SK-N-SH (cell line): ENCODE measurements at places on chromosomes 1 and 21. TPM values are rescaled to one million over a fixed set of nuclear protein-coding genes. Genes with fewer than 3 reads are reported as not detected.

- H3K36me3 ChIP-seq, result no peaks in the 10 kb centered on the region
- H3K27me3 ChIP-seq, result no peaks in the 10 kb centered on the region
- no peaks in the 10 kb centered on the region; the same call in 1 of the 2 replicates for H3K4me1 ChIP-seq
- H3K4me3 ChIP-seq, result no peak overlapping the region
Observed at GRCh38 chr1:109963864-109964263, 20.7 kb upstream of the AHCYL1 start.

Gene NUP210L
- polyA plus RNA-seq, result not detected in 2 replicates

- 0 out of 2 replicates have a peak overlapping the region, but pooled peaks have one; percentile 29 for H3K4me3 ChIP-seq
- peak; percentile 74 for DNase-seq
- peaks cover 24% of the 10 kb centered on the region for H3K4me1 ChIP-seq
- peak overlapping the region; percentile 96 for H3K27ac ChIP-seq
- H3K27me3 ChIP-seq, result no peaks in the 10 kb centered on the region
Observed at GRCh38 chr1:41713557-41714327, 205.0 kb downstream of the HIVEP3 start.

Gene TMEM82
- not detected in 2 replicates for polyA plus RNA-seq

DNA sequence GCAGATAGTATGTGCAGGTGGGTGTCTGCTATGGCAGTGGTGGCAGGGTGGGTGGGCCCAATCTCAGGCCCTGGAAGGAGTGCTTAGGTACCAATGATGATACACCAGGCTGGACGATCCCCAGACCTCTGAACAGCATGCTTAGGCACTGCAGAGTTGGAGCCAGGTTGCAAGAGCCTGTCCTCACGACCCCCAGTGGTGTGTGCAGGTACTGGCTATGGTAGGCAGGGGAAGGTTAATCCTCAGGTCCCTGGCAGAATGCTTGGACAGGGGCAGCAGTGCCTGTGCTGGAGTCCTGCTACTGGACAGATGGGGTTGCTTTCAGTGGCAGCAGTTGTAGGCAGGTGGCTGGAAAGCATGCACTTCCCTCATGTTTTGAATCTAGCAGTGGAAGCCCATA is 100.5 kb upstream of the NEK7 start:
- no peaks in the 10 kb centered on the region for H3K27me3 ChIP-seq
- DNase-seq, result peak; percentile 2
- no peaks in the 10 kb centered on the region for H3K36me3 ChIP-seq
- H3K27ac ChIP-seq, result no peak overlapping the region

DNA sequence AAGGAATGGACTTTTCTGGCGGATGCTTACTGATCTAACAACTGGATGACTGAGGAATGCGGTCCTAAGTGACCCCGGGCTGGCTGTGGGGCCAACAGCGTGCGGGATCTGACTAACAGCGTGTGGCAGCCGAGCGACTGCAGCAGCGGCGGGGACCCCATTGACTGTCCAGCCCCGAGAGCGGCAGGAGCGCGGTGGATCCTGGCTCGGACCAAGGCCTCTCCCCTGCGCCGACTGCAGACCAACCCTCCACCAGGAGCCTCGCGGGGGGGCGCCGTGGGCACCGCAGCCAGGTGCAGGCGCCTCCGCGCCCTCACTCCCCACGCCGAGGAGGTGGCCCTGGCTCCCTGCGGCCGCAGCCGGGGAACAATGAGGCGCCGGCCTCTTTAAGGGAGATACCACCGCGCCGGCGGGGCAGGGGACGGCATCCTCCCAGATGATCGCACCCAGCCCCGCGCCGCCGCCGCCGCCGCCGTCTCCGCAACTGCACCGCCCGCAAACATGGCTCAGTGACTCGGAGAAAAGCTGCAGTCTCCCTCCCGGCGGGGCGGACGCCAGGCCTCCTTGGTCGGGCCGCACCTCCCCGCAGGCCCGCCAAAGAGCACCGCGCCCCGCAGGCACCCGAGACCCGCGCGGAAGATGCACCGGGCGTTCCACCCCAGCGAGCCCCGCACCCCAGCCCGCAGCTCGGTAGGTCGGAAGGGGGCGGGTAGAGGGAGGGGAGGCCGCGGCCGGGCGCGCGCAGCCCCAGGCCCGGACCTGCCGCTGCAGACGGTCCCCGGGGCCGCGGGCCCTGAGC is 694 bp upstream of the PDIK1L start:
- no peaks in the 10 kb centered on the region for H3K27me3 ChIP-seq
- peaks cover 15% of the 10 kb centered on the region for H3K36me3 ChIP-seq
- peak overlapping the region; percentile 99 for H3K4me3 ChIP-seq
- peak overlapping the region; percentile 94 for H3K27ac ChIP-seq
- DNase-seq, result peak; percentile 93
- peaks cover 5% of the 10 kb centered on the region for H3K4me1 ChIP-seq

- H3K27ac ChIP-seq, result no peak overlapping the region
- DNase-seq, result no peak
- H3K36me3 ChIP-seq, result no peaks in the 10 kb centered on the region
Observed at GRCh38 chr1:25843483-25843882, 15.8 kb downstream of the AUNIP start.

DNA sequence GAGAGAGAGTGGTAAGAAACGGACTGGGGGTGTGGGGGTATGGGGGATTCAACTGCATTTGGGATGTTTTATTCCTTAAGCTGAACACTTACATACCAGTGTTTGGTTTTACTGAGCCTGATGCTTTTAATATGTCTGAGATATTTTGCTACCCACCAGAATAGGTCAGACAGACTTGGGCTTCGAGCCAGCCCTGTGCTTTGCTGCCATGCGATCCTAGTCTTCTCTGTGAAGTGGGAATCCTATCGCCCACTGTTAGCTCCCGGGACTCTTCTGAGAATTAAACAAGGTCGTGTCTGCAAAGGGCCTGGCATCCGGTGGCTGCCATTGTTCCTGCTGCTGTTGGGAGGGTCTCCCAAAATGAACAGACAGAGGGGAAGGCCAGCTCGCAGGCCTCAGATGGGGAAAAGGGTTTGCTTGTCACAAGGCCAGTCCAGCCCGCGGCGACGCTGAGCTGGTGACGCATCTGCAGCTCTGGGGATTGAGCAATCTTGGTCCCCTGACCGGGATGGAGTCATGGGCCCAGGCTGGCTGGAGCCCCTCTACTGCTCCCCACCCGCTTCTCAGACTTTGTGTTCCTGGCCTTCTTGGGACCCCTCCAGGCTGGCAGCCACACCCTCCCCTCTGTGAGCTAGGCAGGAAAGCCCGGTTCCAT is 26.9 kb upstream of the ECE1 start:
- no peaks in the 10 kb centered on the region for H3K27me3 ChIP-seq
- H3K4me3 ChIP-seq, result no peak overlapping the region
- no peak for DNase-seq

Gene EMC1
- polyA plus RNA-seq, result 55.9 and 87.6 TPM in 2 replicates

DNA sequence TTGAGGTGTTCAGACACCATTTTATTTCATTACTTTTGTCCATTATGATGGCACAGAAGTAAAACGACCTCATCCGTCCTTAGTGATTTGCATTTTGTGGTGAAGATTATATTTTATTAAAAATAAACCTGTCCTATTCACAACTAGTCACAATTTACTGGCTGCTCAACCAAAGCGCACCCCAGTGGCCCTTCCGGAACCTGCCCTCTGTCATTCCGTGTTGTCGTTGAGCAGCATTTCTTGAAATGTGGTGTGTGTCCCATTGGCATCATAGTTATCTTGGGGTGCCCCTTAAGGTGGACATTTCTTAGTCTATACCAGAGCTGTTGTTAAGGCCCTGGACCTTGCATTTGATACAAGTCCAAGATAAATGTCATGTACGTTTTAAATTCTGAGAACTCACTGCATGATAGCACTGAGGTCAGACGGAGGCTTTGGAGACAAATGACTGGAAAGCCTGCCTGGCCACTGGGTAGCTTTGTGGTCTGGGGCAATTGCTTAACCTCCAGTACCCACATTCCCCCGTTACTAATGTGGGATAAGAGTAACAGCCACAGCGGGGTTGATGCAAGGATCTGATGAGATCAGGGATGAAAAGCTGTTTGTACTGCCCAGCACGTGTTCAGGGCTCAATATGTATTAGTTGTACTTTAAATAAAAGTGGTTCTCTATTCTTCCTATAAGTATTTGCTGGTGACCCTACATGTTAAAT is 36.2 kb downstream of the BACH1 start:
- H3K27ac ChIP-seq, result peak overlapping the region; percentile 76
- peaks cover 24% of the 10 kb centered on the region for H3K36me3 ChIP-seq
- DNase-seq, result no peak
- peaks cover 32% of the 10 kb centered on the region for H3K4me1 ChIP-seq

GRCh38 chr1:13619909-13620308 is 36.3 kb downstream of the PDPN start:
- DNase-seq, result no peak
- no peak overlapping the region for H3K27ac ChIP-seq
- no peaks in the 10 kb centered on the region for H3K36me3 ChIP-seq
- H3K27me3 ChIP-seq, result no peaks in the 10 kb centered on the region; the same call in 1 of the 2 replicates
- H3K4me1 ChIP-seq, result no peaks in the 10 kb centered on the region

Gene TMPRSS15
- polyA plus RNA-seq, result 0.03 TPM in 1 of 2 replicates, not detected in the other

DNA sequence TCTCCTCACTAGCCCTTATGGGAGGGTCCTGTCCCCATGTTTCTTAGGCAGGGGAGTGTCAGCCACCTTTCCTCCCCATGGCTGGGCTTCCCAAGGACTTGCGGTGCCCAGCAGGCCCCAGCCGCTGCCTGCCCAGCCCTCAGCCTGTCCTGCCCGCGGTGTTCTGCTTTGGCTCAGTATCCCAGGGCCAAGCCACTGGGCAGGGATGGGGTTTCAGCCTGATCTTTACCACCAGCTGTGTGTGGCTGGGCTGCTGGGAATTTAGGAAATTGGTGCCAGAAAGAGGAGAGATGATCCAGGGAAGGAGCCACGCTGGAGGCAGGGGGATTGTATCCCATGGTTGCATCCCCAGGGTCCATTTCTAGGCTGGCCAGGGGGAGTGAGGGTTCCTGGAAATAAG is 6.9 kb upstream of the IGFN1 start:
- H3K36me3 ChIP-seq, result no peaks in the 10 kb centered on the region
- H3K4me3 ChIP-seq, result no peak overlapping the region
- no peaks in the 10 kb centered on the region for H3K27me3 ChIP-seq
- peak overlapping the region; percentile 2; the same call in 1 of the 2 replicates for H3K27ac ChIP-seq
- peaks cover 16% of the 10 kb centered on the region; the same call in 1 of the 2 replicates for H3K4me1 ChIP-seq

Gene CFAP45
- 0.57 and 0.74 TPM in 2 replicates for polyA plus RNA-seq

Gene BARHL2
- polyA plus RNA-seq, result not detected in 2 replicates

- DNase-seq, result no peak
- no peak overlapping the region for H3K27ac ChIP-seq
- H3K4me3 ChIP-seq, result no peak overlapping the region
- no peaks in the 10 kb centered on the region for H3K4me1 ChIP-seq
Observed at GRCh38 chr21:25949701-25950100, 214.9 kb downstream of the GABPA start.

DNA sequence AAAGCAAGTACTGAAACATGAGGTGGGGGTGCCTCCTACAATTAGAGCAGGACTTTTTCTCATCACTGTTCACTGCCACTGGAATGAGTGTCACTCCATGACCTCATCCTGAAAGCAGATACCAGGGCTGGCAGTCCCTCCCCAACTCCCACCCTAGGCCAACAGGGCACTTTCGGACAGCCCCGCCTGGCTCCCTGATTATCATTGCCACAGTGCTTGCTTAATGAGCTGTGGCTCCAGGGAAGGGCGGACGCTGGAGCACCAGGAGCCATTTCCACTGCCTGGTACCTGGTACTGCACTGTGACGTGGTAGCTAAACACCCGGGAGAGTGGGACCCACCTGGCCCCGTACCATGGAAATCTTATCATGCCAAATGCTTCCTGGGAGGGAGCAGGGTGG is 22.3 kb downstream of the SLC9A1 start:
- no peak overlapping the region for H3K4me3 ChIP-seq
- no peaks in the 10 kb centered on the region for H3K36me3 ChIP-seq
- peaks cover 14% of the 10 kb centered on the region; the same call in 1 of the 2 replicates for H3K4me1 ChIP-seq
- H3K27ac ChIP-seq, result no peak overlapping the region

Gene CHIA
- polyA plus RNA-seq, result not detected in 2 replicates

DNA sequence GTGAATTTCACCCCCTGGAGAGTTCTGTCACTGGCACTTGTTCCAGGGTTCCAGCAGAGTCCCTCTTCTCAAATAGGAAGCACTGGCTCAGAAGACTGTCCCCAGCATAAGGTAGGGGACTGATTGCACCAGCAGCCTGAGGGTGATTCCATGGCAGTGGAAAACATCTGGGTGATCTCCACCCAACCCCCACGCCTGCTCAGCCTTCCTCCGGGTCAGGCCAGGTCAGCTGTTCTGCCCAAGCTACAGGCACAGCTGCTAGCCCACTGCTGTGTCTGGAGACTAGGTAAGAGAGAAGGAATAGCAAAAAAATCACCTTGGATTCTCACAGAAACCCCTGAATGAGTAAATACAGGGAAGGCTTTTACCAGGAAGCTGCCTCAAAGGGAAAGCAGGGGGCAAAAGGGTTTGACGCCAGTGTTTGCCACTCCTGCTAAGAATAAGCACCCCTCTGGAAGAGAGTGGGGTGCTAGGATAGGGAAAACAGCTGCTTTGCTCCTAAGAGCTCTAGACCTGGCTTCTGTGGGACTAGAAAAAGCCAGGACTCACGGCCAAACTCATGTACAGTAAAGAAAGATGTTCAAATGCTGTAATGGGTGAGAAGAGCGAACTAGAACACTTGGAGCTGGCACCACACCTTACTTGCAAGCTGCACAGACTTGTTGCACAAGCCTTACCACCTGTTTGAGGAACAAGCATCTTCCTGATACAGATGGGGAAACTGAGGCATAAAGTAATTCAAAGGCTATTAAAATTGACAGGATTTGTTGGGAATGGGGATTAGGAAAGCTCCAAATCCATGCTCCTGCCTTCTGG is 1.0 kb upstream of the DENND2D start:
- H3K27me3 ChIP-seq, result no peaks in the 10 kb centered on the region
- H3K4me3 ChIP-seq, result no peak overlapping the region
- H3K4me1 ChIP-seq, result no peaks in the 10 kb centered on the region

Gene HIVEP3
- 6.2 and 6.4 TPM in 2 replicates for polyA plus RNA-seq

Gene TNFSF4
- 25.9 and 44.6 TPM in 2 replicates for polyA plus RNA-seq

- no peaks in the 10 kb centered on the region for H3K36me3 ChIP-seq
- H3K4me1 ChIP-seq, result peaks cover 7% of the 10 kb centered on the region; the same call in 1 of the 2 replicates
- H3K4me3 ChIP-seq, result no peak overlapping the region
- no peak overlapping the region for H3K27ac ChIP-seq
- DNase-seq, result no peak
Observed at GRCh38 chr1:200478945-200479558, 69.2 kb upstream of the ZNF281 start.

DNA sequence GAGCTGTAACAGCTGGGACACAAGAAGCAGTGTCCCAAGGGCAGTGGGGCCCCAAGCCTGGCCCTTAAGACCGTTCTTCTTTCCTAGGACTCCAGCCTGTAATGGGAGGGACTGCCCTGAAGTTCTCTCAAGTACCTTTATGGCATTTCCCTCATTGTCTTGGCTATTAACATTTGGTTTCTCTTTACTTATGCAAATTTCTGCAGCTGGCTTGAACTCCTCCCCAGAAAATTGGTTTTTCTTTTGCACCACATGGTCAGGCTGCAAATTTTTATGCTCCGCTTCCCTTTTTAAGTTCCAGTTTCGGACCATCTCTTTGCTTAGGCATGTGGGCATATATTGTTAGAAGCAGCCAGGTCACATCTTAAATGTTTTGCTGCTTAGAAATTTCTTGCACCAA is 3.1 kb upstream of the MROH9 start:
- no peak overlapping the region for H3K4me3 ChIP-seq
- H3K4me1 ChIP-seq, result peaks cover 11% of the 10 kb centered on the region; the same call in 1 of the 2 replicates
- no peak overlapping the region for H3K27ac ChIP-seq
- H3K27me3 ChIP-seq, result no peaks in the 10 kb centered on the region

GRCh38 chr1:22075718-22076117 is 23.2 kb downstream of the CDC42 start:
- H3K4me1 ChIP-seq, result no peaks in the 10 kb centered on the region
- no peaks in the 10 kb centered on the region for H3K27me3 ChIP-seq

Gene ACTL8
- 0.05 TPM in 1 of 2 replicates, not detected in the other for polyA plus RNA-seq
